PC-9 (cell line): ENCODE measurements at places on chromosomes 5 and 9. TPM values are rescaled to one million over a fixed set of nuclear protein-coding genes. Genes with fewer than 3 reads are reported as not detected.
A peak's percentile ranks its signal among the peaks of the same experiment; 100 is the strongest.

GRCh38 chr9:83384214-83384613, 154.0 kb downstream of the FRMD3 start:
- no peak for DNase-seq

- DNase-seq: no peak
These were observed 76.4 kb downstream of the ESM1 start for GRCh38 chr5:54908774-54909525.

- DNase-seq: peak; percentile 60
These were observed 199.4 kb downstream of the AUH start for GRCh38 chr9:91162311-91162710.

GRCh38 chr5:1745123-1745795, 54.4 kb downstream of the MRPL36 start:
- DNase-seq: no peak

ARL14EPL gene
- total RNA-seq: 0.37 TPM in 1 of 2 replicates, not detected in the other
